ENCODE measurements at places on chromosomes 6 and 20.

DNA sequence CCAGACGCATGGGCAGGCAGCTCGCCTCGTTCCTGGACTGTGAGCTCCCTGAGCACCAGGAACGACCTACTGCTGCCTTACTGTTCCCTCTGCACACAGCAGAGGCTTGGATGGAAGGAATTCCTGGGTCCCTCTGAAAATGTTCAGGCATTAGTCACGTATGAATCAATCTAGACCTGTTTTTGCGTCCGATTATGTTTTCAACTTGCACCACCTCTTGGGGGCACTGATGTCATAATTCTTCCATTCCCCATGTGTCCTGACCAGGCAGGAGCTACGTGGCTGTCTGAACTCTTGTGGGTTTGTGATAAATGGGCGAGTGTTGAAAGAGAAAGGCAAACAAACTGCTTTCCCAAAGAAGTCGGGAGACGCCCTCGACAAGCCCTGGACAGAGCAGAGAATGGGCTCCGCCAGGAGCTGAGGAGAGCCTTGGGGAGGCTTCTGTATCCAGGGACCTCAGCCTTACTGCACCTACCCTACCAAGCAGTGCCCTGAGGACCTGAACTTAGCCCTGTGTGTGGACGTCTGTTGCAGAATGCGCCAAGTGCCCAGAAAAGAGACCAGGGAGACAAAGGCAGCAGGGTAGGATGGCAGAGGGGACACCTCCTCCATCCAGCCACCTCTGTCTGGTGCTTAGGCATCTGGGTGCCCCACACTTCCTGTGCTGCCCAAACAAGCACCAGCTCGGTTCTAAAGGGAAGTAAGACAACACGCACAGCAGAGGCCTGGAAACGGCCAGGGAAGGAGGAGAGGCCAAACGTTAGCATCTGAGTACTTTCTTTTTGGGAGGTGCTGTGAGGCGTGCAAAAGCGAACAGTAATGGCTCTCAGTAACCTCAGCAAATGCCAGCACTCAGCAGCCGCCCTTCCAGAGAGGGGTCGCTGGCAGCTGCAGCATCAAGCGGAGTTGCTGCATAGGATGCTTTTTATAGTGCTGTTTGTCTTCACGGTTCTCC lies 124.2 kb downstream of the LY86 start:
- DNase-seq, result peak; percentile 72

DNA sequence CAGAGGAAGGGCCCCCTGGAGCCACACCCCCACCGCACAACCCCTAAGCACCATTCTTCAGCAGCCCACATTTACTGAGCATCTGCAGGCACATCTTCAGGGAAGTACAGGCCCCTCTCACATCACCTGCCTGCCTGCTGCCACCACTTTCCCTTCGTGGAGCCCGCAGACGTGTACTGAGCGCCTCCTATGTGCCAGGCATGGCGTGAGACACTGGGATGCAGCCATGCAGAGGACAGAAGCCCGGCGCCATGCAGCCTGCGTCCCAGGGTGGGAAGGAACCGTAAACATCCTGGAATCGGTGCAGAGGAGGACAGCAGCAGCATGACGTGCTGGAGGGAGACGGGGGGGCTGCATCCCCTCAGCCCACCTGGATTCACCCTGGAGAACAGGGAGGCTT lies 78.1 kb downstream of the GRM4 start:
- no peak for DNase-seq

- DNase-seq, result no peak
These were observed 217.6 kb upstream of the CEP162 start for GRCh38 chr6:84445068-84445467.

- DNase-seq, result peak; percentile 17
These were observed 331.3 kb downstream of the KIF16B start for GRCh38 chr20:16241911-16242310.

DNA sequence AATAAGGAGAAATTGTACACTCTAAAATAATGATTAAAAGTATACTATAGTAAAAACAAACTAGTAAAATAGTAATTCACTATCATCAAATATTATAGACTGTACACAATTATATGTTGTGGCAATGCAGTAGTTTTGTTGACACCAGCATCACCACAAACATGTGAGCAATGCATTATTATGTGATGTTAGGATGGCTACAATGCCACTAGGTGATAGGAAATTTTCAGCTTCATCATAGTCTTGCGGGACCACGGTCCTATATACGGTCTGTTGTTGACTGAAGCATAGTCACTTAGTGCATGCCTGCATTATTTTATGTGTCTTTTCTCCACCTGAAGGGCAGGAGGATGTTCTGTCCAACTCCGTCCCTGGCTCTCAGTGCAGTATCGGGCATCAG lies 104.8 kb upstream of the NEDD9 start:
- DNase-seq, result no peak

DNA sequence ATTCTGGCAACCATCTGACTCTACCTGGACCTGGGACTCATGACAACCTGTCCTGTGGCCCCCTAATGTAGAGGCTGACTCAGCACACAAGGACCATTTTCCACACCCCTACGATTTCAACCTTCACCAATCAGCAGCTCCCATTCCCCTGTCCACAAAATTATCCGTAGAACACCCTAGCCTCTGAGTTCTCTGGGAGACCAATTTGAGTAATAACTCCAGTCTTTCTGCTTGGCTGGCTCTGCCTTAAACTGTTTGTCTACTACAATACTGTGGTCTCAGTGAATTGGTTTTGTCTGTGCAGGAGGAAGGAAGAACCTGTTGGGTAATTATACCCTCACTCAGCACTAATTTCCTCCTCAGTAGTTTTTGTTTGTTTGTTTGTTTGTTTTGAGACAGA lies 99.3 kb upstream of the MRPS10 start:
- DNase-seq, result no peak

- peak; percentile 56 for DNase-seq
These were observed 185.8 kb upstream of the TENT5A start for GRCh38 chr6:81938014-81938856.

DNA sequence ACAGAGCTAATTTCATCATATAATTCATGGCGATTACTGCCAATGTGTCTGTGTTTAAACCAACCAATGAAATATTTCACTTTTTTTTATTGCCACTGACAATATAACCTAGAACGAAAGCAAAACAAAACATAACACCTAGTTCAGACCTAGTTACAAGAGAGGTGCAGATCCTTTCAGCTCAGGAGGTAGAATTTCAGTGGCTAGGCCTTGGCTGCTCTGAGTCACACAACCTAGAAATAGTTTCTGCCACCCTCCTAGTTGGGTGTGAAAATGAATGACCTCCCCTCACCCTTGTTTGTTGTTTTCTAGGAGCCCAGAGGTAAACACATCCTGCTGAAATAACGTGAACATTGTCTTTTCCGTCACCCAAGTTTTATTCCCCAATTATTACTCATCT lies 356.3 kb downstream of the HTR1B start:
- no peak for DNase-seq

GRCh38 chr6:139230391-139230840 lies 61.4 kb downstream of the TXLNB start:
- DNase-seq, result peak; percentile 57

DNA sequence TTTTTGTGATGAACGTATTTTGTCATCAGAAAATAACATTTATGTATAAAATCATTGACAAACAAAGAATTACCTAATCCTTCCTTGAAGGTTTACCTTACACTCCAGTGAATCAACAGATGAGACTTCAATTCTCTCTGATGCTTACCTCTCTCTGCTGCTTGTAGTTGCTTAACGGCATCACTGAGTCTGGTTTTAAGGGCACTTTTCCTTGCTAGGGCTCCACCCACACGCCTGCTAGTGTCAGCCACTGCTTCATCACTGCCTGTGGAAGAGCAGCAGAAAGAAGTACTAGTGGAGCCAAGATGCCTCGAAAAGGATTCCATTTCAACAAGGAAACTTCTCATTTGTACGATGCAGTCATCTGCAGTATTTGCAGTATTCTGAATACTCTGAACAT lies 63.0 kb downstream of the FAM229B start:
- peak; percentile 39 for DNase-seq

GRCh38 chr20:31602779-31603441 lies 2.2 kb upstream of the ID1 start:
- DNase-seq, result no peak

- DNase-seq, result no peak
These were observed 37.9 kb downstream of the CDH26 start for GRCh38 chr20:59996108-59996507.

DNA sequence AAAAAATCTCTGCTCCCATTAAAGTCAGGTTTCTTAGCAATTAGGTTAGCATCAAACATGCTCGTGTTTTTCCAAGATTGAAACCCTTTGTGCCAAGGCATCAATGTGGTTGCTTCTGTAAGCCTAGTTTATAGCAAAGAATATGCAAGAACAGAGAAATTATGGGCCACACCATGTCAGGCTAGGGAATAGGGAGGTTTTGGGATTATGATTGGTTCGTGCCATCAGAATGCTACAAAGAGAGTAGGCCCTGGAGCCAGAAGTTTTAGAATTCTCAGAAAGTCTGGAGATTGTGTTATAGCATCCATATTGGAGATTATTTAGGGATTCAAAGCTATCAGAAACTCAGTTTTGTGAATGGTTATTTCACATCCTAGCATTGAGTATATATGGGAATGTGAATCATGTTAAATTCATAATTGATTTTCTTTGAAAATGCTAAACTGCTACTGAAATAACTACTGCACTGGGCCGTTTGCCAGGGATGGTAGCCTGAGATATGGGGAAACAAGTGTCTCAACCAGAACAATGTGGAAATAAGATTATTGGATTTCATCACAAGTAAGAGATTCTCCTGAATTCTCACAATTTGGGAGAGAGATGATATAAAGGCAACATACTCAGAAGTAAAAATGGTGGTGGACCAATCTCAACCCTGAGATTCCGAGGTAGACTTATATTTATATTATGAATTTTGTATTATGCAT lies 45.3 kb downstream of the ZNF292 start:
- DNase-seq, result no peak

DNA sequence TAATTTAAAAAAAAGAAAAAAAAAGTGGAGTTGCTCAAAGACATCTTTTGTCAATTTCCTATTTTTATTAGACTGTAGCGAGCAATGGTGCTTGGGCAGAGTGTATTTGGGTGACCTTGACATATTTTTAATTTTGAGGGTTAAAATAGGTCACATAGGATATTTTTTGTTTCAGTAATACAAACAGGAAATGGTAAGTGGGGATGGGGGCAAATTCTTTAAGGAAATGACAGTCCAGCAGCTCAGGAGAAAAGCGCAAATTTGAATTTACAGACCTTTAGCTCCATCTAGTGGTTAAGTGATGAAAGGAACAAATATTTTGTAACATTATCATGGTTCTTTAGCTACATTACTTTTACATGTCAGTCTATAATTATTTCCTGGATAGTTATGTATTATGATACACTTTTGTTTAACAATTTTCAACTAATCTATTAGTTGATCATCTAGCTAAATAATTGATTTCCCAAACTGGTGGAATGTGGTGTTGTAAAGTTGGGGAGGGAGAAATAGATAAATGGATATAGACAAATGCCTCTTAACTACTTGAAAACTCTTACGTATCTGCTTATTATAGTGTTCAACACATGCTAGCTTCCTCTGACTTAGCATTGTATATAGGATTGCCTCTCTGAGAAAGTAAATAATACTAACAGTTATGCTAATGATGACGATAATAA lies 10.0 kb downstream of the CITED2 start:
- peak; percentile 72 for DNase-seq

- DNase-seq, result no peak
These were observed 92.8 kb downstream of the ARID1B start for GRCh38 chr6:156869980-156870398.

DNA sequence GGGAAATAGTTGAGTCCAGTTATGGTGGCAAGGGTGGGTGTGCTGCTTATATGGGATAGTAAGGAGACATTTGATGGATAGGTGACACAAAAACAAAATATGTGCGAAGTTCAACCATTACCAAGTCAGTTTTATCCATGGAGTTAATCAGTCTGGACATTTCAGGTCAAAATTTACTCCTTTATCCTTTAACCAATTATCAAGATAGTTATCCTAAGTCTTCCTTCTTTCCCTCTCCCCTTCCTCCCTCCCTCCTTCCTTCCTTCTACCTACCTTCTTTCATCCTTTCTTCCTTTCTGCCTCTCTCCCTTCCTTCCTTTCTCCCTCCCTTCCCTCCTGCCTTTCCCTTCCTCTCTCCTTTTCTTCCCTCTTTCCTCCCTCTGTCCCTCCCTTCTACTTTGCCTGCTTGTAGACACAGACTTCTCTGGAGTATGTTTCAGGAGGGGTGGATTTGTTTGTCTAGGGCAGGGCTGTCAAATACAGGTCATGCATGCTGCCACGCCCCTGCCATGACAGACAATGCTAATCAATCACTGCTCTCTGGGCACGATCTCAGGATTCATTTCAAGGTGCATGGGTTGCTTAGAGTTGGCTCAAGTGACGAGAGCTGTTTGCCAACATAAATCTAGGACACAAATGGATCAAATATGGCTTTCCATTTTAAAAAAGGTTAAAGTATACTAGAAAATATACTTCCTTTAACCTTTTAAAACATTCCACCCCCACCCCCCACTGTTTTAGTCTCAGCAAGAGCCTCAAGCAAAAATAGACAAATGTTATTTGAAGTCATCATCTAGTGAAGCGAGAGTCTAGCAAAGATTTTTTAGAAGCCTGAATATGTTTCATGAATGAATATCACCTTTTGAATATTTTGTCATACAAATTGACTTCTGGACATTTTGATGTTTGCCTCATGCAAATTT lies 281.6 kb upstream of the CITED2 start:
- no peak for DNase-seq

- no peak for DNase-seq
These were observed 115.9 kb downstream of the QRSL1 start for GRCh38 chr6:106745197-106745770.

- no peak for DNase-seq
These were observed 32.7 kb downstream of the BRPF3 start for GRCh38 chr6:36229223-36229622.

DNA sequence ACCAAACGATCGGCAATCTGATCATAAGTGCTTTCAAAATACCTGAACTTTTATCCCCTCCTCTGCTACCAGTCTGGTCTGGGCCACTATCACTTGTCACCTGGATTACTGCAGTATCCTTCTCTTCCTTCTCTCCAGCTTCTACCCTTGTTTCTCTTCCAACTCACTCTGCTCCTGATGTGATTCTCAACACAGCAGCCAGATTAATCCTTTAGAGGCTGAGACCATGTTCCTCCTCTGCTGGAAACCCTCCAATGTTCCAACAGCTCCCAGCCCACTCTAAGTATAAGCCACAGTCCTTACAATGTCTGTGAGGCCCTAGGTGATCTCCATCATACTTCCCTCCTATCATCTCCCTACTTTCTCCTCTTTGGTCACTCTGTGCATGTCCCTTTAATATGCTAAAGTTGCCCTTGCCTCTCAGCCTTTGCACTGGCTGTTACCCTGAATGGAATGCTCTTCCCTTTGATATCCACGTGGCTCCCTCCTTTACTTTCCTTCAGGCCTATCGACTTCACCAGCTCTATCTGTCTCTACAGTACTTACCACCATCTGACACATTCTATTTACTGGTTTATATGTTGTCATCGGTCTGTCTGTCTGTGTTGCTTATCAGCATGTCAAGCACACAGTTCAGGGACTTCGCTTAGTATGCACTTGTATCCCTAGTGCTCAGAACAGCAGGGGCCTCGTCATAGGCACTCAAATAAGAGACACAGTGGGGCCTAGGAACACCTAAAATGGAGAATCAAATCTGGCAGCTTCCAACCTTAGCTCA lies 35.0 kb upstream of the RNF24 start:
- DNase-seq, result peak; percentile 89

- peak; percentile 85 for DNase-seq
These were observed 21.9 kb upstream of the STX16 start for GRCh38 chr20:58629215-58629580.

GRCh38 chr20:24027229-24027628 lies 38.6 kb upstream of the GGTLC1 start:
- DNase-seq, result peak; percentile 80

Measured in muscle of leg (tissue), 16 donors.